Activated T-helper 1 cell treated with Interleukin-2 at 50 U/mL for 16 hours (primary cell): ENCODE measurements at places on chromosomes 4 and X.

DNA sequence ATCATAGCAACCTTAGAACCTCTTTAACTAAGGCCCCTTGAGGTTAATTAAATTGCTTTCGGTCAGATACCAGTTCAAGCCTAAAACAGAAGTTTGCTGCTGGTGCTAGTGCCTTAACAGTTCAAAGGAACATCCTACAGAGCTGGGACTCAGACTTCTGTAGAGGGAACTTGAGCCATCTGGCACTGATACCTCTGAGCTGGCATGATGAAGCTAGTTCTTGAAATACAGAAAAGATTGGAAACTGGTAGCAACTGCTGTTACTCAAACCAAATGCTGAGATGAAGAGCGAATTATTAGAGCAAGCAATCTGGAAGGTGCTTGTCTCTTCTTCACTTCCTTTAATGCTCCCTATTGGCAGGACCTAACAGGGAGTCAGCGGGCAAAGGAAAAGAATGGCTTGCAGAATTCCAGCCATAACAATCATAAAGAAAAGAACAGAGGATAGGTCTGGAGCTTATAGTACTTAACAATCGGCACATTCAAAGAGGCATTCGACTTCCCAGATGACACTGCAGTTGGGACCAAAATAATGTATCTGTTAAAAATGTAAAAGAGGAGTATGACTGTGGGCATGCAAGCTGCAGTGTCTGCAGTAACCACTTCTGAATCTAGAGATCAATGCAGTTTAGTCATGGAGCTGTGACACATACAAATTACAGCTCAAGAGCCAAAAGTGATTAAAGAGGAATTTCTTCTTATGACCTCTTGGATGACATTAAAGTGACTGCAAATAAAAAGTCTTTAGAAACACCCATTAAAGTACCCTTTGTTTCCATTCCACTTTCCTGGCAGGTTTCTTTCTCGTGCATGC is 298.9 kb downstream of the PDGFC start:
- no peak for DNase-seq

- DNase-seq: no peak
These were observed 12.1 kb downstream of the ASB5 start for GRCh38 chr4:176256921-176257320.

DNA sequence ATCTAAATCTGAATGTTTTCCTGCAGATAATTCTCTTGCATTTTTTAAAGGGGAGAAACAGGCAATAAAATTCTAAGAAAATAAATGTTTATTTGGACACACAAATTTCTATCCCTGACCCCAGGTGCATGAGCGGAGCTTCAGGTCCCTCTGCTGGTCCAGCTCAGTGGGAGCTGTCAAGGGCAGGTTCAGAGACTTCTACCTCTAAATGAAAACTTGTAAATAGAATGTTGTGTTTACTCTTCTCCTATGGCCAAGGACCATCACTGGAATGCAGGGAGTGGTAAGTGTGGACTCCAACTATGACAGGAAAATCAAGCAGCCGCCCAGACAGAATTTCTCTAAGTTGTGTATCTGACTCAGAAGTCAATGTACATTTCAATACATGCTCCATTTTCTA is 148.6 kb upstream of the TTC29 start:
- no peak for DNase-seq

DNA sequence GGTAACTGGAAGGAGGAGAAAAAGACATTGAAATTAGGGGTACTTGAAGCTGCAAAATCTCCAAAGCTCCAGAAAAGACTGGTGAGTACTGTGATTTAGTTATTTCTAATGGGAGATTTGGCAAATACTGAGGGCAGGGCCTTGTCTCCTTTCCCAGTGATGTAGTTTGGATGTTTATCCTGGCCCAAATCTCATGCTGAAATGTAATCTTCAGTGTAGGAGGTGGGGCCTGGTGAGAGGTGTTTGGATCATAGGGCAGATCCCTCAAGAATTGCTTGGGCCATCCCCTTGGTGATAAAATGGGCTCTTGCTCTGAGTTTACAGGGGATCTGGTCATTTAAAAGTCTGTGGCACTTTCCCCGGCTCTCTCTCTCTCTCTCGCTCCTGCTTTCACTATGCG is 33.1 kb upstream of the GK start:
- no peak for DNase-seq

DNA sequence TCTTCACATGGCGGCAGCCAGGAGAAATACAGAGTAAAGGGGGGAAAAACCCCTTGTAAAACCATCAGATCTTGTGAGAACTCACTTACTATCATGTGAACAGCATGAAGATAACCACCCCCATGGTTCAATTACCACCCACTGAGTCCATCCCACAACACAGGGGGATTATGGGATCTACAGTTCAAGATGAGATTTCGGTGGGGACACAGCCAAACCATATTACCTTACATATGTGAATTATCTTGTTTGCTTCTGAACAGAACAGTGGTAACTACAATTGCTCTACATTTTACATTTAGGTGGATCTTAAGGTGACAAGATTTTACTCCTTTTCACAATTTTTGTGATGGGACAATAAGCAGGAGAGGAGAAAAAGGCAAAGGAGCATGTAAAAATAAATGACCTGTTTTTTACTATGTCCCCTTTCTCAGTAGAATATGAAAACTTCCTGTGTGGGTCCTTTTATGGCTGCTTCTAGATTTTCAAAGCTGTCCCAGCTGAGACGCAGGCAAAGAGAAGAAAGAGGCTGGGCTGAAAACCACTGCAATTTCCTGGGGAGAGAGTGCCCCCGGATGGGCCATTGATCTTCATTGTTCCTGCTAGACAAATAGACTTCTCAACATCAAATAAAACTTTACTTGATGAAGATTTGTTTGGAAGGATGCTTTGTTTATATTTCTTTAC is 45.9 kb upstream of the PGM2 start:
- peak; percentile 37 for DNase-seq

- no peak for DNase-seq
These were observed 159.8 kb downstream of the SLC4A4 start for GRCh38 chr4:71498625-71499024.

DNA sequence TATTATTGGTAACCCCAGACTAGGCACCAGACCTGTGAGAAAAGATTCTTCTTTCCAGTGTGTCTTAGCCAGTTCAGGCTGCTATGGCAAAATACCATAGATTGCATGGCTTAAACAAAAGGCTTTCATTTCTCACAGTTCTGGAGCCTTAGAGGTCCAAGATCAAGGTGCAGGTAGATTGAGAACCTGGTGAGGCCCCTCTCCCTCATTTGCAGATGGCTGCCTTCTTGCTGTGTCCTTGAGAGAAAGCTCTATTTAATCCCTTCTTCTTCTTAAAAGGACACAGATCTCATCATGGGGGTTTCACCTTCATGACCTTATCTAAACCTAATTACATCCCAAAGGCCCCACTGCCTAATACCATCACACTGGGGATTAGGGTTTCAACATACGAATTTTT is 3.5 kb upstream of the PDLIM3 start:
- DNase-seq: no peak

DNA sequence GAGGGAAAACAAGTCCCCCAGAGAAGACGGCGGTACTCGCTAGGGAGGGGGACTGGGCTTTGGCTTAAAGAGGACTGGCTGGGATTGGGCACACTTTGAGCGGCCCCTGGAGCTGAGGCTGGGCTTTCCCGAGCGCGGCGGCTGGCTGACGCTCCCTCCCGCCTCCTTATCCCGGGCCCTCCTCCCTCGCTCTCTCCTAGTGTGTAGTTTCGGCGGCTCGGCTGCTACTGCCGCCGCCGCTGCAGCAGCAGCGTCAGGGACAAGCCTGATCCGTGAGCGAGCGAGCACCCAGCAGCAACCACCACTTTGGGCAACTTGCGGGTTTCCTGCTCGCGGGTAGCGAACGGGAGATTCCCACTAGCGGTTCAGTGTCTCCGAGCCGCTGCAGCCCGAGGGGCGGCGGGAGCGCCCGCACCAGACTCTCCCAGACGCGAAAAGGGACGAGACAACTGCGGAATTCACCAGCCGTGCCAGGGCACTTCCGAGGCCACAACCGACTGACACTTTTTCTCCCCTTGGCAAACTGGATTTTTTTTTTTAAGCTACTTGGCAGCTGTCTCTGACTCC is 632 bp upstream of the PCDH7 start:
- no peak for DNase-seq

DNA sequence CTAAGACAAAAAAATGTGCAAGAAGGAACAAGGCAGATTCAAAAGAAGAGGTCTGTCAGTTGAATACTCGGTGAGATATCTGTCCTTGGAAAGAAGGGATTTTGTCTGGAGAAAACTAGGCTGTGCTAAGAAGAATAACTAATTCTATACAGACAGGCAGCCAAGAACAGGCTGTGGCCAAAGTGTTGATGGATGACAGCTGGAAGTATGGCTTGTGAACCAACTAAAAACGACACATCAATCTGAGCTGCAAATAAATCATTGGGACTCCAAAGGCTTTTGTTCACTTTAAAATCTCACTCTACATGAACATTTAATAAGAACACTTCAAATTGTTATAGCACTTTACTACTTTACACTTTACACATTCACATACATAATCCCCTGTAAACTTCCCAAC is 70.5 kb upstream of the IGSF1 start:
- DNase-seq: no peak

DNA sequence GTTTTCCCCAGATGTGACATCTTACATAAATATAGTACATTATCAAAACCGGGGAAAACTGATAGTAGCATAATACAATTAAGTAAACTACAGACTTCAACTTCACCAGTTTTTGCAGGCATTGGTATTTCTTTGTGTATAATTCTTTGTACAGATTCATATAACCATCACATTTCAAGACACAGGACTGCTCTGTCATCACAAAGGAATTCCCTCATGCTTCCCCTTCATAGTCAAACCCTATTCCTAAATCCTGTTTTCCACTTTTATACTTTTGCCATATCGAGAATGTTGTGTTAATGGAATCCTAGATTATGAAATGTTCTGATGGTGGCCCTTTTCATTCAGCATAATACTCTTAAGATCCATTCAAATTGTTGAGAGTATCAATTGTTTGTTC is 36.0 kb downstream of the STIM2 start:
- DNase-seq: no peak
